WTC11 (cell line): ENCODE measurements at places on chromosomes 7 and 10.

DNA sequence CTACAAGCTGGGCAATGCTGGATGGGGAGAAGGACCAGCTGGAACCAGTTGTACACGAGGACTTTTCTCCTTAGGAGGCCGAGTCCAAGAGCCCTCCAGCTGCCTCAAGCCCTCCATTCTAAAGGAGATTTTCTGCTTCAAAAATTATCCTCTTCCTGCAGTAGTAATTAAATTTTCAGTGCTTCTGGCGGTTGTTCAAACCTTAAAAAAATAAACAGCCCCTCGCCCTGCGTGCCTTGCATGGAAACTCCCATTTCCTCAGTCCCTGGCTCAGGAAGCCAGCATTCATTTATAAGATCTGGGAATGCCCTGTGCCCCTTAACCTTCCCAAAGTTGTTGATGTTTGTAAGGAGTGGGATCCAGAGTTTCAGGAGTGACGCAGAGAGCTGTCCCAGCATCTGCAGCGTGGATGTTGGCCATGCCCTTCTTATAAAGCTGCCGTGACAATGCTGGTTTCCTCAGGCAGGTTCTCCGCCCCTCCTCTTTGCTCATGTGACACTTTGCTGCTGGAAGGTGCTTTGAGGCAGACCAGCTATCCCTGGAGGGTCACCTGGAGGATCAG is 24.0 kb upstream of the ACTR3B start:
- DNase-seq, result no peak

DNA sequence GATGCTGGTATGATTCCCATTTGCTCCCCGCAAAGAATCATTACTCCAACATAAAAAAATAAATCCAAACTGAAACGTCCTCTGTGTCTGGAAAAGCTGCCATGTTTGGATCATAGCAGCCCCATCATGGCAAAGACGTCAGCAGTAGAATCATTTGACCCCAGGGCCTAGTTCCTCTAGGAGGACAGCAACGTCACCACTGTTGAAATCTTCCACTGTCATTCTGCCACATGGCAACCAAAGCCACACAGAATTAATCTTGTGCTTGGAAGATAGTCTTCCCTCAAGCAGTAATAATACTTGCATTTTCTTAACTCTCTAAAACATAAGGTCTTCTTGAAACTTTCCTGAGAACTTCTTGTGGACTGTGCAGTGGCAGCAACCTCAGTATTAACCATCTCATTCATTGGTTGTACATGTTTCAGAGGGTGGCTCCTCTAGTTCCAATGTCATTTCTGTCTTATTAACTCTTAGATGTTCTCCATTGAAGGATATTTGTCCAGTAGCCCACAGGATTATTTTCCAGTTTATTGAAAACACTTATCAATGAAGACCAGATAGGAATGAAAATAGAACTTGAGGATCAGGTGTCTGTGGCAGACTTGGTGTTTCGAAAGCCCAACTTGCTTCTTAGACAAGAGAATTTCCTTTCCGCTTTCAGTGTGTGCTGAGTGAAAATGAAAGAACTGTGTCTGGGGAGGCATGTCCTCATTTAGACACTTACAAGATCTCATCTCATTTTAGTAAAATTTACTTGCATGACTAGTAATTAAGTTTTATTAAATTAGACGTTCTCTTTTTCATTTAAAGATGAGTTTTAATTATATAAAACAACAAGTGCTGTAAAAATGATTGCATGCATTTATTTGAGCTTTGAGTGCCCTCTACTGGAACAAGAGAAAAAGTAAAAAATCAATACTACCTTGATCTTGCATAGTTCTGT is 28.9 kb upstream of the INHBA start:
- no peak for DNase-seq

GRCh38 chr7:151863386-151864079 is 13.4 kb downstream of the PRKAG2 start:
- DNase-seq, result peak; percentile 37

GRCh38 chr10:32163071-32163761 is 107.0 kb upstream of the KIF5B start:
- no peak for DNase-seq

- no peak for DNase-seq
These were observed 493.4 kb upstream of the ZMIZ1 start for GRCh38 chr10:78575400-78575799.

GRCh38 chr10:108515821-108516220 is 1351.3 kb upstream of the SORCS1 start:
- no peak for DNase-seq

- no peak for DNase-seq
These were observed 292.7 kb downstream of the RPS24 start for GRCh38 chr10:78326372-78326771.

- DNase-seq, result no peak
These were observed 46.7 kb downstream of the FZD1 start for GRCh38 chr7:91310830-91311460.

DNA sequence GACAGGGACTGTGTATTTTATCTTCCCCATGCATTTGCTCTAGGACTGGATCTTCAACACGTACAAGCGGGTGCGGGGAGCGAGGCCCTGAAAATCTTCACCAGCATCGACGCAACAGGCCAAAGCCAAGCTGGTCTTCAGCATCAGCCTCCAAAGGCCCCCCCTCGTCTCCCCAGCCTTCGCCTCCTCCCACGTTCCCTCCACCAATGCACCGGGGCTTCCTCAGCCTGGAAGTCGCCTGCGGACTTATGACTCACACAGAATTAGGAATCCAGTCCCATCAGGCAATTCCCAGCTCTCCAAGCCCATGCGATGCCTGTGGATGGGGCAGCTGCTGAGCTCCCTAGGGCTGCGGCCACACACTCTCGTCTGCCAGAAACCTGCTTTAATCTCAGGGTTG is 36.3 kb upstream of the RNF32 start:
- DNase-seq, result no peak

DNA sequence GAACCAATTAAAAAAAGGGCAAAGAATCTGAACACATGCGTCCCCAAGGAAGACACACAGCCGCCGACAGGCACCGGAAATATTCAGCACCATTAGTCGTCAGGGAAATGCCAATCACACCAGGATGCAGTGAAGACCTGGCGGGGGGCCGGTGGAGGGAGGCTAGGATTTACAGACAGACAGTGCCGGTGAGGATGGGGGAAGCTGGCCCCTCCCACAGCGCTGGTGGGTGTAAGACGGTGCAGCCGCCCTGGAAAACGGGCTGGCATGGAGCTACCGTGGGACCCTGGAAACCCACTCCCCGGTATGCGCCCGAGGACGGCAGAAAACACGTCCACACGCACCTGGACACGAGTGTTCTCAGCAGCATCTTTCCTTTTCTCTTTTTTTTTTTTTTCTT is 4.8 kb upstream of the ADAP1 start:
- no peak for DNase-seq

- DNase-seq, result no peak
These were observed 757.1 kb downstream of the SORCS3 start for GRCh38 chr10:105398202-105398601.

GRCh38 chr7:6288270-6288860 is 15.9 kb upstream of the CYTH3 start:
- no peak for DNase-seq

DNA sequence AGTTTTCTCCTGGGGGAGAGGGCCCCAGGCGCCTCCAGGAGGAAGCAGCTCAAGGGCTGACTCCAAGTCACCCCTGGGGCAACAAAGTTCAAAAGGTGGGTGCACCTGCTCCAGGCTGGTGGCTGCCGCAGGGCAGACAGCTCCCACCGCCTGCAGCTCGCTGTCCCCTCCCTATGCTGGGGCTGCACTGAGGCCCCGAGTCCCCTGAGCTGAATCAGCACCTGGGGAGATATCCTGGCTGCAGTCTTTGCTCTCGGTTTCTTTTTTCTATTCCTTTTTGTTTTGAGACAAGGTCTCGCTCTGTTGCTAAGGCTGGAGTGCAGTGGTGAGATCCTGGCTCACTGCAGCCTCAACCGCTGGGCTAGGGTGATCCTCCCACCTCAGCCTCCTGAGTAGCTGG is 183.4 kb downstream of the DNAJB6 start:
- peak; percentile 2 for DNase-seq

DNA sequence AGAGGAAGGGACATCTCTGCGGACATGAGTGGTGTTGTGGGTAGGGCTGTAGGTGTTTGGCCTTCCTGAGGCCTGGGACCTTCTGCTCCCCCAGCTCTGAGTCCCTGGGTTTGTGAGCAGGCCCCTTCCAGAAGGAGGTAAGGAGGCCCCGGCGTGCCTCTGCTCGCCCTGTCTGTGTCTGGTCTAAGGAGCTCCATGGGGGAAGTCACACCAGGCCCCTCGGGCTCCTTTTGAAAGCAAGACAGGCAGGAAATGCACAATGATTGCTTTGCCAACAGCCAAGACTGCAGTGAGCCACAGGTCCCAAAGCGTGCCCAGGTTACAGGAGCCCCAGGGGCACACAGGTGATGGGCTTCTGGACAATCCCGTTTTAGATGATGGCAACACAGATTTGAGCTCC is 89.5 kb downstream of the FAM53B start:
- DNase-seq, result no peak

GRCh38 chr7:101784292-101785127 is 32.9 kb upstream of the CUX1 start:
- DNase-seq, result no peak

GRCh38 chr10:48384699-48384982 is 78.2 kb downstream of the MAPK8 start:
- no peak for DNase-seq

DNA sequence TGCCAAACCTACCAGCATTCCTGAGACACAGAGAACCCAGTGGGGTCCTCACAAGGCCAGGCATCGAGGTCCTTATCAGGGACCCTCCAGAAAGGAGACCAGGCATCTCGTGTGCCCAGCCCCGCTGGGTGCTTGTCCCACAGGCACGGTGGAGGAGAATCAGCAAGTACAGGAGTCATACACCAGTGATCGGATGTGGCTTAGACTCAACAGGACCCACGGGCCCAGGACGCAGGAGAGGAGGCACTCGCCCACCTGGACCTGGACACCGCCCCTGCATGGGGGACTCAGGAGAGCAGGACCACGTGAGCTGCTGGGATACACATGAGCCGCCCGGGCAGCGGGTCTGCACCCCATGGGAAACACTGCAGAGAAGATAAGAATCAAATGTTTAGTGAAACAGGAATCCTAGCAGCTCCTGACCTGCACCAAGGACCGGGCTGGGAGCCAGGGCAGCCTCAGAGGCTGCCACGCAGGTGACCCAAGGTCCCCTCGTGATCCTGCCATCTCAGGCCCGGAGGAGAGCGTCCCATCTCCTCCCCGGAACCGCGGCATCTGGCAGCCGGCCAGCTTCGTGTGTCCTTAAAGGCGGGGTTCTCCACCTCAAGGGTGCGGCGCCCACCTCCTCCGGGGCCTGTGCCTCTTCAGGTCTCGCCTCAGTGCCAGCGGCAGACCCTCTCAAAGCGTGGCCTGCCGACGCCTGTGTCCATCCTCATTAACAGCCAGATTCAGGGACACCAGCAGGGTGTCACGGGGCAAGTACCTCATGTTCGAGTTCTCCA is 59.2 kb downstream of the FOXL3 start:
- DNase-seq, result no peak

- DNase-seq, result peak; percentile 18
These were observed 507 bp downstream of the STN1 start for GRCh38 chr10:103917302-103918052.

- DNase-seq, result no peak
These were observed 110.5 kb downstream of the ADARB2 start for GRCh38 chr10:1626835-1627234.

DNA sequence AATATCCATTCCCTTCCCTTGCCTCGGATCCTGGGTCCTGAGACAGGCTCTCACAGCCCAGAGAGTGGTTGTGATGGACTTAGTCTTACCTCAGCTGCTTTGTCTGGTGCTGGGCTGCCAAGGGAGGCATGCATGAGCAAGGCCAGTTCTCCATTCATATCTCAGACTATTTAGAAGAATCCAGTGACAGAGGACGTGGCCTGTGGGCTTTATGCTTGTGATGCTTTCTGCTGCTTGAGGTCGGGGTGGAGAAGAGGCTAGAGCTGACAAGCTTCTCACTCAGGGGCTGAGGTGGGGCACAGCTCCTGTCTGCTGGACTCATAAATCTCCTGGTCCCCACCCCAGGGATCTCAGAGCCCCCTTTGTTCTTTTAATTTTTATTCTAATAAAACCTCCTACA is 66.8 kb downstream of the DNAJC12 start:
- no peak for DNase-seq

DNA sequence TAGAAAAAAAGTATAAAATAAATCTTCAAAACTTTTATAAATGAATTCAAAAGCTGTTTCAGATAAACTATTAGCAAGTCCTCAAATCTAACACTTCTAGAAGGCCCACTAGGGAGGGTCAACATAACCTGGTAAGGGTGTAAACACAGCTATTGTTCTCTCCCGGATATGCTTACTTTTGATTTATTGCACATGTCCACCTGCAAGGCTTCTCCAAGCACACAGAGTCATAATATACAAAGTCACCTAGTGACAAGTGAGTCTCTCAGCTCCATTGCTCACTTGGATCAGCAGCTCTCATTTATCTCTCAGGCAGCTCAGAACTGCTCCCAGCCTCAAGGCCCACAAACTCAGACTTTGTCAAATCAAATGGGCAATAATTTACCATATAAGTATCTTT is 44.0 kb upstream of the COL1A2 start:
- no peak for DNase-seq

DNA sequence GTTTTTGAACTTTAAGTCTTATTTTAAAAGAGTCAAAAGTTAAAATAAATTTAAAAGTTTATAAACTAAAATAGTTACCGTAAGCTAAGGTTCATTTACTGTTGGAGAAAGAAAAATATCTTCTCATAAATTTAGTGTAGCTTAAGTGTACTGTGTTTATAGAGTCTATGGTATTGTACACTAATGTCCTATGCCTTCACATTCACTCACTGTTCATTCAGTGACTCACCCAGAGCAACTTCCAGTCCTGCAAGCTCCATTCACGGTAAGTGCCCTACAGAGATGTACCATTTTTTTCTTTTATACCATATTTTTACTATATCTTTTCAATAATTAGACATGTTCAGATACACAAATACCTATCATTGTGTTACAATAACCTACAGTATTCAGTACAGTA is 97.6 kb downstream of the PTN start:
- no peak for DNase-seq

DNA sequence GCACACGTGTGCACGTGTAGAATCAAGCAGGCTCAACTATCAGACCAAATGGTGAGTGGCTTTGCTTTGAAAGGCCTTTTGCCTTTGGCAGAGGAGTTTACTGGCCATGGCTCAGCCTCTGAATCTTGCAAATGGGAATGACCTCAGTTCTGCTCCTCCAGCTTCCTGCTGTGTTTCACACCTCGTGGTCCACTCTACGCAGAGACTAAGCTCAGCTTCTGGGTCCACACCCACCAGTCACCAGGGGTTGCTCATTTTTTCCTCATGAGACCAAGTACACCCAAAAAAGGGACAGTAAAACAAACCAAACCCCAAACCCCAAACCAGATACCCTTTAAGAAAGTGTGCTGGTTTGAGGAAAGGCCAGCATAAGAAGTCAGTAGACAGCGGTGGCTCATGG is 236.4 kb downstream of the DNAJB6 start:
- no peak for DNase-seq

- no peak for DNase-seq
These were observed 341.7 kb downstream of the PARD3 start for GRCh38 chr10:34473174-34474008.

- no peak for DNase-seq
These were observed 26.6 kb downstream of the TET1 start for GRCh38 chr10:68586606-68587305.

DNA sequence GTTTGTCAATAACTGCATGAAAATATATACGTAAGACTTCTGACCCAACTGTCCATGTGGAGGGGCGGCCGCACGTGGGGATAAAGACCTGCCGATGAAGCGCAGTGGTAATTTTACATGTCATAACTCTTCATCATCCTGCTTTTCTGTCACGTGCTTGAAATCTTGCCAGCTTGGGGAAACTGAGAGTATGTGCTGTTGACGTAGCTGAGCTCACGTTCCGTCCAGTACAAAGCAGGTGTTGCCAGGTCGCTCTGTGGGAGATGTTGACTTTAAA is 105.1 kb downstream of the INPP5A start:
- no peak for DNase-seq
